ENCODE measurements at places on chromosomes 5 and 9. TPM values are rescaled to one million over a fixed set of nuclear protein-coding genes. Genes with fewer than 3 reads are reported as not detected.

GRCh38 chr5:170377027-170377426 lies 12.1 kb downstream of the KCNMB1 start:
- H3K27ac ChIP-seq = no peak overlapping the region
- H3K27me3 ChIP-seq = no peaks in the 10 kb centered on the region
- no peak for DNase-seq
- no peaks in the 10 kb centered on the region for H3K36me3 ChIP-seq
- no peak overlapping the region for H3K4me3 ChIP-seq

SPATA31D4 gene
- not detected for total RNA-seq

GRCh38 chr5:53456366-53456765 lies 24.1 kb upstream of the FST start:
- no peak overlapping the region for H3K4me3 ChIP-seq
- H3K27ac ChIP-seq = no peak overlapping the region
- no peak for DNase-seq
- H3K27me3 ChIP-seq = no peaks in the 10 kb centered on the region
- H3K36me3 ChIP-seq = no peaks in the 10 kb centered on the region
- H3K4me1 ChIP-seq = no peaks in the 10 kb centered on the region

KLHL3 gene
- total RNA-seq = 5.3 TPM

GRCh38 chr9:88789785-88790184 lies 201.5 kb upstream of the S1PR3 start:
- H3K4me3 ChIP-seq = no peak overlapping the region
- H3K27me3 ChIP-seq = no peaks in the 10 kb centered on the region
- no peak for DNase-seq
- H3K4me1 ChIP-seq = no peaks in the 10 kb centered on the region

GRCh38 chr9:38006163-38006562 lies 62.9 kb downstream of the SHB start:
- H3K27ac ChIP-seq = no peak overlapping the region
- no peaks in the 10 kb centered on the region for H3K36me3 ChIP-seq
- no peak for DNase-seq
- no peak overlapping the region for H3K4me3 ChIP-seq
- H3K27me3 ChIP-seq = no peaks in the 10 kb centered on the region

TLX3 gene
- not detected for total RNA-seq

- no peak overlapping the region for H3K27ac ChIP-seq
- no peaks in the 10 kb centered on the region for H3K27me3 ChIP-seq
- no peaks in the 10 kb centered on the region for H3K4me1 ChIP-seq
- no peaks in the 10 kb centered on the region for H3K36me3 ChIP-seq
Observed at GRCh38 chr9:107155244-107155817, 127.7 kb upstream of the RAD23B start.

GAS1 gene
- total RNA-seq = 61.3 TPM

- peak overlapping the region; percentile 90 for H3K27ac ChIP-seq
- H3K4me3 ChIP-seq = no peak overlapping the region
- H3K4me1 ChIP-seq = no peaks in the 10 kb centered on the region
- no peaks in the 10 kb centered on the region for H3K36me3 ChIP-seq
- peak; percentile 30 for DNase-seq
- H3K27me3 ChIP-seq = no peaks in the 10 kb centered on the region
Observed at GRCh38 chr9:83027153-83027891, 35.6 kb downstream of the RASEF start.

DNA sequence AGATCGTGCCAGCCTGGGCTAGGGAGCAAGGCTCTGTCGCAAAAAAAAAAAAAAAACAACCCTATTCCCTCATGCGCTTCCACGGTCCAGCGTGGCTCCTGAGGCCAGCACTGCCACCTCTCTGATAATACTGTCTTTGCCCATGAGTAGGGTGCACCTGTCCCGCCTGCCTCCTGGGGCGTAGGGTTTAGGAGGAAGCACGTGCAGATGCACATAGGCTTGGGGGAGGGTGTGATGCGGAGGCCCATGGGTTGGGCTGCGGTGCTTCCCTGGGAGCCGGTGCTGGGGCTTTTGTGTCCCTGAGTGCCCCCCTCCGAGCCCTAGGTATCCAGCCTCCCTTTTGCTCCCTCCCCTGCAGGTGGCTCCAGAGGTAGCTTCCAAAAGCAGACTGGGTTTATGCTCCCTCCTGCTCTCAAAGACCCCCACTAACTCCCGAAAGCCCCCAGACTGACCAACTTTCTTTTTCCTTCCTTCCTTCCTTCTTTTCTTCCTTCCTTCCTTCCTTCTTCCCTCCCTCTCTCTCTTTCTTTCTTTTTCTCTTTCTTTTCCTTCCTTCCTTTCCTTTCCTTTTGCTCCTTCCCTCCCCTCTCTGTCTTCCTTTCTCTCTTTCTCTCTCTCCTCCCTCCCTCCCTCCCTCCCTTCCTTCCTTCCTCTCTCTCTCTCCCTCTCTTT lies 12.8 kb downstream of the FGFR4 start:
- H3K4me3 ChIP-seq = no peak overlapping the region
- H3K27ac ChIP-seq = no peak overlapping the region
- H3K27me3 ChIP-seq = no peaks in the 10 kb centered on the region
- no peaks in the 10 kb centered on the region for H3K36me3 ChIP-seq

Measured in hepatocyte (in vitro differentiated cells).